Stomach (tissue), 19 donors: ENCODE measurements at places on chromosomes 16 and 17. TPM values are rescaled to one million over a fixed set of nuclear protein-coding genes. Genes with fewer than 3 reads are reported as not detected.

The TOM1L1 gene
- total RNA-seq: 134 TPM

DNA sequence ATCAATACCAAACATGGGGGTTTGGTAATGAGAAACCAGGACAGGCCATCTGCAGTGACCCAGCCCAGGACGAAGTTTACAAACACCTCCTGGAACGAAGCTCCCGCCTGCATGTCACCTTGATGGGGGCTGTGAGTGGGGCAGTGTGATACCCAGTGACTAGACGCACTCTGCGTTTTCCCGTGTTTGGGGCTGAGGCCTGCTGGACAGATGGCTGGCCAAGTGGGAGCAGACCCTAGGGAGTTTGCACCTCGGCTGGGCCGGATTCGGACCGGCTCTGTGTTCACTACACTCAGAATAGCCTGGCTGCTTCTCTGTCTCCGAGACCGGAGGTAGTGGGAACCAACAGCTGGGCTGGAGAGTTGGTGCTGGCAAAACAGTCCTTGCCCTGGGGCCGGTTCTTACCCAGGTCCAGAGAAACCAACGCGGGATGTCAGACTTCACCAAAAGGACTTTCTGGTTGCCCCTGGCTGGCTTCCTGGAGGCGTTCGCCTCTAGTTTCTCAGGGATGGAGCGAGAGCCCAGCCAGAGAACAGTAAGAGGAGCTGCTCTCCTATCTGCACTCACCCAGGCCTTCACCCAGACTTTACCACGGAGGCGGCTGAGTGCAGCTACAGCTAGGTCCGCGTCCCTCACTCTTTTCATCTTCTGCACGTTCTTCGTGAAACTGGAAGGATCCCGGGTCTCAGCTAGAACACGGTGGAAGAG, 20.4 kb downstream of the CARHSP1 start:
- peaks cover 67% of the 10 kb centered on the region for H3K36me3 ChIP-seq
- no peak overlapping the region for H3K27ac ChIP-seq
- no peak overlapping the region for H3K4me3 ChIP-seq

The TMEM238L gene
- total RNA-seq: 190 TPM

- H3K27me3 ChIP-seq: no peaks in the 10 kb centered on the region
- DNase-seq: no peak
- no peaks in the 10 kb centered on the region for H3K4me1 ChIP-seq
- H3K27ac ChIP-seq: no peak overlapping the region
Observed at GRCh38 chr17:61011251-61011650, 333.6 kb downstream of the BCAS3 start.

- H3K27ac ChIP-seq: no peak overlapping the region
- H3K4me1 ChIP-seq: no peaks in the 10 kb centered on the region
- H3K36me3 ChIP-seq: no peaks in the 10 kb centered on the region
- DNase-seq: no peak
Observed at GRCh38 chr17:76946111-76946771, 78.0 kb downstream of the MGAT5B start.

DNA sequence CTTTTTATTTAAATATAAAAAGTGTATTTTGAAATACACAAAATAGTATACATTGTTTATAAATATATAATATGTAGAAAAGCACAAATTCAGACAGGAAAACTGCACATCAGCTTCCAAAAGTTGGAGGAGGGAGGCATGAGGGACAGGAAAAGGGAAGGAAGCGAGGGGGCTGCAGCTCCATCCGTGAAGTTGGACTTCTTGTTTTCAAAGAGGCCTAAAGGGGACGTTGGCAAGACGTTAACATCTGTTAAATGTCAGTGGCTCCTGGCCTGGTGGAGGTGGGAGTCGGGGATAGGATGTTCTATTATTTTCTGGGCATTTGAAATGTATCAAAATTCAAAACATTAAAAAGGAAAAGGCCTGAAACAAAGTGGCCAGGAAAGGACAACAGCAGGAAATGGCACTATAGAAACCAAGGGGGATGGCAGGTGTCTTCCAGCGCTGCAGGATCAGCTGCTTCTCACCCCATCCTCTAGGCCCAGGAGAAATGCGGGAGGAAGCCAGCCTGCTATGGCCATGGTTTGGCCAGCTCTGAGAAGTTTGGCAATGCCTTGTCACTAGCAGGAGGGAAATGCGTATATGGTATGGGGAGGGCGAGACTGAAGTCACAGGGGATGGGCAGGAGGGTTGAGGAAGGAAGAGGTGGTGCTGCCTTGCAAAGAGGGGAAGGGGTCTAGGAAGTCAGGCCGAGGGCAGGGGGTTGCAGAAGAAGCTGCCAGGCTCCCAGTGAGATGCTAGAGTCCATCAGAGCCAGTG, 6.4 kb downstream of the CMTM2 start:
- H3K27ac ChIP-seq: peak overlapping the region; percentile 37
- H3K4me3 ChIP-seq: no peak overlapping the region
- no peaks in the 10 kb centered on the region for H3K27me3 ChIP-seq
- peaks cover 10% of the 10 kb centered on the region for H3K36me3 ChIP-seq
- no peak for DNase-seq

The PLEKHH3 gene
- total RNA-seq: 28.0 TPM

DNA sequence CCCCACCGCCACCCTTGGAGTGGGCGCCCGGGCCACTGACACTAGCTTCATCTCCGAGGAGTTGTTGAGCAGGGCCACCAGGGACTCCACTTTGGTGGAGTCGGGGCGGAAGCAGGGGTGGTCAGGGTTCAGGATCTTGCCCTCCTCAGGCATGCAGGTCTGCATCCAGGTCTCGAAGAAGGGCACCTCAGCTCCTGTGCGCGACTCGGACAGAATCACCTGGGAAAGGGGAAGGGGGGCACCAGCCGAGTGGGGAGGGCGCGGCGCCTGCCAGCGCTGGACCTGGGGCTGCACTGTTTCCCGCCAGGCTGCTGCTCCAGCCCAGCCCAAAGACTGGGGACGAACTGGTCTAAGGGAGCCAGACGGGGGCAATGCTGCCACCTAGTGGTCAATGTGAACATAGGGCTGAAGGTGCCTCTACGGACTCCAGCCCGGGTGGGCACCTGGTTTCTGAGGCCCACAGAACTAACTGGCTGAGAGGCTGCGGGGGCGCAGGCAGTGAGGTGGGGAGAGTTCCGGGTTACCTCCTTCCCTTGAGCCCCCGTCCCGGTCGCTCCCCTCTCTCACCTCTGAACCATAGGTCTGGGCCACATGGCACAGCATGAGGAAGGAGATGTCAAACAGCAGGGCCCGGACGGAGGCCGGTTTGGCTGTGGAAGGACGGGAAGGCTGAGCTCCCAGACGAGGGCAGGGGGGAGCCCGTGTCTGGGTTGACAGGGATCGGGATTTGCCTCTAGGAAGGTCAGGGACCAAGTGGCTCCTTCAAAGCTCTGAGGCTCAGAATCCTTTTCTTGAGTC, 11.8 kb downstream of the CSF3 start:
- peaks cover 44% of the 10 kb centered on the region for H3K4me1 ChIP-seq
- H3K27ac ChIP-seq: no peak overlapping the region
- no peaks in the 10 kb centered on the region for H3K27me3 ChIP-seq
- peaks cover 91% of the 10 kb centered on the region for H3K36me3 ChIP-seq

GRCh38 chr17:42283241-42284023, 4.9 kb upstream of the STAT5A start:
- H3K4me1 ChIP-seq: peaks cover 20% of the 10 kb centered on the region
- H3K27ac ChIP-seq: no peak overlapping the region
- DNase-seq: no peak
- no peaks in the 10 kb centered on the region for H3K36me3 ChIP-seq
- H3K27me3 ChIP-seq: no peaks in the 10 kb centered on the region
- no peak overlapping the region for H3K4me3 ChIP-seq

DNA sequence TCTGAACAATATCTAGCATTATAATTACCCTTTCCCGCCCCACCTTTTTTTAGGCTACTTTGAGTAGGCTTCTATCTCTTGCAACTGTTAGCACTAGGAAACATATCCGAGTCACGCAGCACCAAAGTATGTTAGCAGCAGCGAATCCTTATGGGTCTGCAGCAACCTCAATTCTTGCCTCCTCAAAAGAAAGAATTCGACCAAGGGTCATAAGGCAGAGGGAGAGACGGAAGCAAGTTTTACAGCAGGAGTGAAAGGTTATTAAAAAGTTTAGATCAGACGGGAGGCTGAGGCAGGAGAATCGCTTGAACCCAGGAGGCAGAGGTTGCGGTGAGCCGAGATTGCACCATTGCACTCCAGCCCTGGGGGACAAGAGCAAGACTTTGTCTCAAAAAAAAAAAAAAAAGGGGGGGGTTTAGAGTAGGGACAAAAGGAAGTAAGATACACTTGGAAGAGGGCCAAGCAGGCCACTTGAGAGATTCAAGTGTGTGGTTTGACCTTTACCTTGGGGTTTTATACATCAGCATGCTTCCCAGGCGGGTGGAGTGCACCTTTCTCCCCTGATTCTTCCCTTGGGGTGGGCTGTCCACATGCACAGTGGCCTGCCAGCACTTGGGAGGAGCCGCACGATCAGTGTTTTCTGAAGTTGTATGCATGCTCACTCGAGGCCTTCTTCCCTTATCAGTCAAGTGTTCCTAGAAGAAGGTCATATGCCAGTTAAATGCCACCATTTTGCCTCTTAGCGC, 67.7 kb downstream of the HLF start:
- no peaks in the 10 kb centered on the region for H3K36me3 ChIP-seq
- no peaks in the 10 kb centered on the region for H3K27me3 ChIP-seq
- H3K4me1 ChIP-seq: no peaks in the 10 kb centered on the region
- H3K27ac ChIP-seq: no peak overlapping the region
- DNase-seq: no peak
- no peak overlapping the region for H3K4me3 ChIP-seq

DNA sequence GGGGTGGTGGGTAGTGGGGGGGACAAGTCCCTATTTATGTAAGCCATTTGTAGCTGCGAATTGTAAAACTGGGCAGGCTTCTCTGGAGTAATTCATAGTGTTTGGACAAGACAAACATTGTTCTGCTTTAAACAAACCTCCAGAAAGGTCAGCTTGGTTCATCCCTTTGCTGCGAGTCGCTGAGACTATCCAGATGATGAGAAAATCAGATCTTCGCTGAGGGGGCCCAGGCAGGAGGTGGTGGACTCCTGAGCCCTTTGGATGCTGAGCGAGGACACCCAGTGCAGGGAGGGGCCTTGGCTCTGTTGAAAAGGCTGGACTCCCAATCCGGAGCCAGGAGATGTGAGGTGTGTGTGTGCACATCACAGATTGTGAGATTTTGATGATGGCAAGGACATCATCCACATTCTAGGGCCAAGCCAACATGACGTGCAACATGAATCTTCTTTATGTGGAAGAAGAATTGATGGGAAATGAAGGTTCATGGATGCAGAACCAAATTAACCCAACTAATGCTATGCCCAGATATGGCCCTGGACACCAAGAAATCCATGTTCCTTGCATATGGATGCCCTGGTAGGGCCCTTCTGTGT, 15.0 kb upstream of the NTN1 start:
- peaks cover 14% of the 10 kb centered on the region for H3K4me1 ChIP-seq
- no peaks in the 10 kb centered on the region for H3K36me3 ChIP-seq
- H3K27ac ChIP-seq: no peak overlapping the region
- H3K27me3 ChIP-seq: peaks cover 82% of the 10 kb centered on the region
- no peak overlapping the region for H3K4me3 ChIP-seq
- DNase-seq: no peak

- H3K36me3 ChIP-seq: peaks cover 14% of the 10 kb centered on the region
- H3K27me3 ChIP-seq: no peaks in the 10 kb centered on the region
- H3K4me1 ChIP-seq: peaks cover 62% of the 10 kb centered on the region
Observed at GRCh38 chr16:11091021-11091785, 146.8 kb downstream of the CLEC16A start.

DNA sequence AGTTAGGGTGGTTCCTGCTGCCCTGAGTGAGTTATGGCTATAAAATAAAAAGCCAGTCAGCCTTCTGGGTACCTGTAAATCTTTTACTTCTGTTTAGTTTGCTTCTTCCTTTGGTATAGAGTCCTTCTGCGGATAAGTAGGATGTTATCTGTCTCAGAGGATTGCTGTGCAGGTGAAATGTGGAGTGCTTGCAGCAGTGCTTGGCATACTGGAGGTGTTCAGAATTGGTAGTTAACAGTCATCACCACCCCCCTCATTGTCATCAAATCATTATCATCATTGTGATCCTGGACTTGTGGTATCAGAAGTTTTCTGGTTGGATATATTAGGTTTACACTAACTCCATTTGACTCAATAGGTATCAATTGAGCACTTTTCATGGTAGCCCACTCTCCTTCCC, 2.6 kb downstream of the LCMT1 start:
- no peak for DNase-seq
- no peak overlapping the region for H3K4me3 ChIP-seq
- H3K27me3 ChIP-seq: no peaks in the 10 kb centered on the region
- H3K4me1 ChIP-seq: peaks cover 45% of the 10 kb centered on the region
- H3K36me3 ChIP-seq: peaks cover 32% of the 10 kb centered on the region

DNA sequence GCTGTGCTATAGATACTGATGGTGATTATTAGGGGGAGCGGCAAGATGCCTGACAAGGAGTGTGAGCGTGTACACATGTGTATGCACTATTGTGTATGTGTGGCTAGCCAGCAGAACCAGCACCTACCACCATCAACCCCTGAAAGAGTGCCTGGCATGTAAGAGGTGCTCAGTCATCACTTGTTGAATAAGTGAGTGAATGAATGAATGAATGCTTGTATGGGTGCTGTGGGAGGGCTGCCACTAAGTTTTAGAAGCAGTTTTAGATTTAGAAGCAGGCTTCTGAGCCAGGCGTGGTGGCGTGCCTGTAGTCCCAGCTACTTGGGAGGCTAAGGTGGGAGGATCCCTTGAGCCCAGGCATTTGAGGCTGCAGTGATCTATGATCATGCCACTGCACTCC, 37.0 kb downstream of the RAB11FIP4 start:
- DNase-seq: no peak
- no peak overlapping the region for H3K27ac ChIP-seq
- no peak overlapping the region for H3K4me3 ChIP-seq

DNA sequence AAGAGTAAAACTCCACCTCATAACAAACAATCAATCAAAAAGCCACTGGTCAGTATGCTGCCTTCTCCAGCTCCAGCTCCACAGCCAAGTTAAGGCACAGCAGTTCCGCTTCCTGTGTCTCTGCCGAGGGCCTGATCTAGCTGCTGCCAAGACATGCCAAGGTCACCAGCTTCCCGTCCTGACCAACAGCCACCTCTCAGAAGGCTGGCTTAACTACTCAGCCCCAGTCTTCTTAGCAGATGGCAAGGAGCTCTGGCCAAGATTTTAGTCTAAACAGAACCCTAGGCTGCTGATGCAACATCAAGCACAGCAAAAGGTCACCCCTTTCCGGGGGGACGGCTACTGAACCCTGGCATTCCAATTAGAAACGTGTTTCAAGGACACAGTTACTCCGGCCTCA, 17.7 kb upstream of the MNT start:
- no peaks in the 10 kb centered on the region for H3K27me3 ChIP-seq
- peak overlapping the region; percentile 76 for H3K27ac ChIP-seq
- H3K4me1 ChIP-seq: peaks cover 37% of the 10 kb centered on the region
- H3K4me3 ChIP-seq: no peak overlapping the region
- DNase-seq: no peak
- H3K36me3 ChIP-seq: peaks cover 54% of the 10 kb centered on the region

GRCh38 chr16:78376452-78376851, 277.0 kb downstream of the WWOX start:
- H3K27ac ChIP-seq: no peak overlapping the region
- no peaks in the 10 kb centered on the region for H3K27me3 ChIP-seq
- no peak overlapping the region for H3K4me3 ChIP-seq
- no peaks in the 10 kb centered on the region for H3K36me3 ChIP-seq

- DNase-seq: no peak
- H3K4me1 ChIP-seq: peaks cover 15% of the 10 kb centered on the region
- H3K27ac ChIP-seq: no peak overlapping the region
- no peaks in the 10 kb centered on the region for H3K27me3 ChIP-seq
Observed at GRCh38 chr16:88738151-88739084, 32.1 kb downstream of the CTU2 start.
